NCI-H1105 treated with DMSO at 0.1 percent for 48 hours (cell line): ENCODE measurements at places on chromosomes 3 and 15.

DNA sequence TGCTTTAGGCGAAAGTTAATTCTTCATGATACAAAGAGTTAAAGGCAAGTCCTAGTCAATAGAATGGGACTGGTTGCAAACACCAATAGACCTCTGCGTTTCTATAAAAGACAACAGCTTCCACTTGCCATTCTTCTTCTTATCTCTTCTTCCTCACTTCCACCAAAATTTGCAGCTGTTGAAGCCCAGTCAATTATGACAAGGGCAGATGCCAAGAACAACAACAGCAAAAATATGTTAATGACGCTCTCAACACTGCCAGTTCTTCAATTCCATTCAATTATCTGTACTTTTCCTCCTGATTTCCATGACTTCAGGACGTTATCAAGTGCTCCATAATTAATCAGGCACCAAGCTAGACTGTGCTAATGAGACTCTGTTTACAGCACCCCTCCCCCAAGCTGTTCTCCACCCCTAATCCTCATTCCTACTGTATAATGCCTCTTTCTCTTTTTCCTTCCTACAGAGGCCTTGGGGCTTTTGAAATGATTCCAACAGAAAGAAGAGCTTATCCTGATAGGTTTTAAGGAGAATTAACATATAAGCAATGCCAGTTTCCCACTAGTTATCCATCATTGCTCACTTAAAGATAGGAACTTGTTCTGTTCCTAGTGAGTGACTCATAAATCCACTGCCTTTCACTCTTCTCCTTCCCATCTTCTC, 1160.5 kb downstream of the IGSF11 start:
- peak; percentile 99 for DNase-seq

DNA sequence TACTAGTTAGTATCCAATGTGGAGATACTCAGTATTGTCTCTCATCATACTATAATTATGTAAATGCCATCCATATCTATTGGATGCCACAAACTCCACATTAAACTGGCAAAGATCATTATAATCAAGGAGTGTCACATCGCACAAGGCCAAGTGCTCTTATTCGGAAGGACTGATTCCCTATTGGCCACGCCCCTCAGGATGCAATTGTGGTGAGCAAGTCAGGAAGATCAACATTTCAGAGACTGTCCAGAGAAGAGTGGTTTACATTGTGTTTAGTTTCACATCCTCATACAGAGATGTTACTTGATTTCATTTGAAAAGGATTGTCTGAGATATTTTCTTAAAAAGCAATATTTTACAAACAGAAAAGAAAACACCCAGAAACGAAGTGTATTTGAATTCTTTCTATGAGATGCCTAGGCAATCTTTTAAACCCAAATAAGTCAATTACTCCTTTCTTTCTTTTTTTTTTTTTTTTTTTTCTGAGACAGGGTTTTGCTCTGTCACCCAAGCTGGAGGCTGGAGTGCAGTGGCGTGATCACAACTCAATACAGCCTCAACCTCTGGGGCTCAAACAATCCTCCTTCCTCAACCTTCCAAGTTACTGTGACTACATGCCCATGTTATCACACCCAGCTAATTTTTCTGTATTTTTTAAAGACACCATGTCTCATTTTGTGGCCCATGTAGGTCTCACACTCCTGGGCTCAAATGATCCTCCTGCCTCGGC, 369.1 kb downstream of the RBMS3 start:
- DNase-seq, result no peak

- no peak for DNase-seq
These were observed 646.4 kb upstream of the ADAMTS9 start for GRCh38 chr3:65334045-65334665.

- no peak for DNase-seq
These were observed 19.2 kb downstream of the ZIC1 start for GRCh38 chr3:147428326-147428725.

GRCh38 chr3:123141276-123141675, 60.5 kb upstream of the SEC22A start:
- no peak for DNase-seq

DNA sequence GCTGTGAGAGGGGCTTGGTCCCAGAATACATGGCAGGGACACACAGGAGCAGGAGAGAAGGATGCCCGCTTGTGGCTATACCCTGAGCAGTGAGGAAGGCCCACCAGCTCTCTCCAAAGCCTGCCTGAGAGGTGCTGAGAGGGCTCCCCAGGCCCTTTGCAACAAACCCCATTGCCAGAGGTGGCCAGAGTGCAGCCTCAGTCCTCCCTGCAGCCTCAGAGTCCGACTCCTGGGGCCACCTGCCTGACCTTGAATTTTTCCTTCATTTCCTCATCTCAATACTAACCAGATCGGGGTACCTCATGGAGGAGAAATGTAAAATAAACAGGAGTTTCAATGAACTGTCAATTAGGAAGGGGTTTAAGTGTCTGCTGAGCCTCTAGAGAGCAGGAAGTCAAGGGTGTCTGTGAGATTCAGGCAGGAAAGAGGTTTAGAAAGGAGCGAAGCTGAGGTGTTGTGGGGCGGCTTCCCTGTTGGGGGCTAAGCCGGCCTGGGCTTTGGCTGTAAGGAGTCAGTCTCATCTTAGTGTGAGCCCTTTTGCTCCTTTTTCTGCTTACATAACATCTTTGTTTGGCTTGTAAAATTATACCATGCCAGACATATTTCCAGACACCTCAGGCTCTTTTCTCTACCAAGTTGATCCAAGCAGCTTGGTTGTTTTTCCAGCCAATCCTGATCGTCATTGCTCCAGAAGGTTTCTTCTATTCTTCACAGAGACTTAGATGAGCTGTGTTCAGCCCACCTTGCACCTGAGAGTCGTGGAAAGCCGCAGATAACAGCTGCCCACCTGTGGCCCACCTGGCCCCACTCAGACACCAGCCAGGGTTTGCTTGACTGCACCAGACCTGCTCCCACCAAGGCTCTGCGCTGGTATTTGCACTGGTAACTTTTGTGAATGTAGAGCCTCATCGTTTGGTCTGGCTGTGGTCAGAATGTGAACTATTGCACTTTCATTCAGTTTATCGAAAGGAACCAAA, 36.7 kb downstream of the CMTM7 start:
- DNase-seq, result no peak

- DNase-seq, result peak; percentile 55
These were observed 25.0 kb upstream of the GPR160 start for GRCh38 chr3:170012683-170013400.

DNA sequence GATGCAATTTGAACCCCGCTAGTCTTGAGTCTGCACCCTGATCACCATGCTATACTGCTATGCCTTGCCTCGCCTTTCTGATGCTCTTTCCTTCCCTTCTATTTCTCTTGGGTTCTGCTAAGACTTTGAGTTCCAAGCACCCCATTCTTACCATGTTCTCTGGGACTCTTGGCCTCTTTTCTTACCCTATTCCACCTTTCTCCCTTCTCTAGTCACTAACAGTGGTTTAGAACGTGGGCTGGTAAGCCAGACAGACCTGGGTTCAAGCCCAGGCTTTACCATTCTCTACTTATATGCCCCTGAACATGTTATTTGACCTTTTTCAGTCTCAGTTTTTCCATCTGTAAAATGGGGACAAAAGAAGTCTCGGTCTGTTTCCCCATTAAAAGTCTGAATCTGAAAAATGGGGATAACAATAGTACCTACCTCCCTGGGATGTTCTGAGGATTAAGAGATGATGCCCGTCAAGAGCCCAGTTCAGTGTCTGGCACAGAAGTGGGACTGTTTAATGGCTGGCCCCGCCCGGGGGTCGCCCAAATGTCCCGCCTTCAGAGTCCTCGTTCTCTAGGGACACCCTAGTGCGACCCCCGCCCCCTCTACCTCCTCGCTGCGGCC, 376 bp downstream of the TADA3 start:
- no peak for DNase-seq

GRCh38 chr3:112199622-112200316, 66.7 kb upstream of the GCSAM start:
- no peak for DNase-seq

DNA sequence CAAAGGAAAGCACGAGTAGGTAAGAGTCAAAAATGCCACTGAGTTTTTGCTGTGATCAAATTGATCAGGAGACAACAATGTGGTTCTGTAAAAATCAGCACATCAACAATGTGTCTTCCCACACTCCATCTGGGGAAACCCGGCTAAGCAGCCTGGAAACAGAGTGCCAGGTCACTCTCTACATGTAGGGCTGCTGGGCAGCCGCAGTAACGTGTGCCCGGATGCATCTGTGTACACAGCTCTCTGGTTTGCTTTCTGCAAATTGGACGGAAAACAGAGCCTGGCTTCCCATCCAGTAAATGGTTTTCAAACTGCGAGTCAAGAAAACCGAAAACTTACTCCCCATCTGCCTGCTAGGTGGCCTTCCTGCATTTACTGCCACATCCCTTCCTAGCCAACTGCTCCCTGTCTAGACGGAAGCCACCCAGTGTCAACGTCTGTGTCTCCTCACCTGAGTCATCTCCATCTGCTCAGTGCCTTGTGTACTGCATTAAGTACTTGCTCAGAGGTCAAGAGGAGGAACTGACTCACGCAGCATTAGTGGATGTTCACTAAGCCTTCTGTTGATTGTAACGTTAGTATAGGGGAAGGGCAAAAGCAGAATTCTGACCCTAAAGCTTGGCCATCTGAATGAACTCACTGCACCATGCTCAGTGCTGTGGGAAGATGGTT, 124.1 kb downstream of the TJP1 start:
- DNase-seq, result no peak

GRCh38 chr3:133747907-133748639, 1.9 kb downstream of the TF start:
- no peak for DNase-seq

GRCh38 chr3:150300388-150300787, 107.7 kb upstream of the TSC22D2 start:
- DNase-seq, result no peak

DNA sequence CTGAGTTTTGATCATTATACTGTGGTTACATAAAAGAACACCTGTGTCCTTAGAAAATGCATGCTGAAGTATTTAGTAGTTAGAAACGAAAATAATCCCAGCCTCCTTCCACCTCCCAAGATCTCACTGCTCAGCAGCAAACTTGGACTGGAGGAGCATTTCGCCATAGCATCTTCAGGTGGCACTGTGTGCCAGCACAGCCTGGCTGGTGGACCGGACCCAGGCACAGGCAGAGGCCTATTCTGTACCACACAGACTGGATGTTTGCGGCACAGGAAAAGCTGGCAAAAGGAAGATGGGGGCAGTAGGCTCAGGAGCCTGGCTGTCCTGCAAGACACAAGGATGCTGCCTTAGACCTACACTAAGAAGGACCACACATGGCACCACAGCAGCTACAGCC, 10.2 kb downstream of the STIMATE start:
- no peak for DNase-seq

GRCh38 chr3:174442302-174442682, 416.8 kb upstream of the NAALADL2 start:
- DNase-seq, result no peak

- no peak for DNase-seq
These were observed 56.5 kb downstream of the HERC2 start for GRCh38 chr15:28265334-28266019.

GRCh38 chr15:74569731-74570070, 28.7 kb downstream of the ARID3B start:
- no peak for DNase-seq

DNA sequence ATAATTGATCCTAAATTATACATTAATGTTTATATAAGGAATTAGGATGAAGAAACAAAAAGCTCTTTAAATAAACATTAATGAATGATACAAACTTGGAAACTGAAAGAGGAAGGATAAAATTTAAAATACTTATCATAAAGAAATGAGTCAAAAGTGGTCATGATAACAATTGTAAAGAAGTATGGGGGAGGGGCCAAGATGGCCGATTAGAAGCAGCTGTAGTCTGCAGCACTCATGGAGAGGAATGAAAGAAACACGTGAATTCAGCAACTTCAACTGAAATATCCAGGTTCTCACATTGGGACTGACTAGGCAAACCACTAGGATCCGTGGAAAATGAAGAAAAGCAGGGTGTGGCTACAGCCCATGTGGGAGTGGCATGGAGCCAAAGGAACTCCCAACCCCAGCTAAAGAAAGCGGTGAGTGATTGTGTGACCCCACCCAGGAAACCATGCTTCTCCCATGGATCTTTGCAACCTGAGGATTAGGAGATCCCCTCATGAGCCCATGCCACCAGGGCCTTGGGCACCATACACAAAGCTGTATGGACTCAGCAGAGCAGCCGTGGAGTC, 13.1 kb upstream of the CP start:
- no peak for DNase-seq

GRCh38 chr15:26720546-26720945, 52.3 kb downstream of the GABRB3 start:
- no peak for DNase-seq

GRCh38 chr3:123180791-123181190, 21.0 kb upstream of the SEC22A start:
- DNase-seq, result no peak

- DNase-seq, result no peak
These were observed 47.6 kb downstream of the ARIH1 start for GRCh38 chr15:72521682-72522081.

DNA sequence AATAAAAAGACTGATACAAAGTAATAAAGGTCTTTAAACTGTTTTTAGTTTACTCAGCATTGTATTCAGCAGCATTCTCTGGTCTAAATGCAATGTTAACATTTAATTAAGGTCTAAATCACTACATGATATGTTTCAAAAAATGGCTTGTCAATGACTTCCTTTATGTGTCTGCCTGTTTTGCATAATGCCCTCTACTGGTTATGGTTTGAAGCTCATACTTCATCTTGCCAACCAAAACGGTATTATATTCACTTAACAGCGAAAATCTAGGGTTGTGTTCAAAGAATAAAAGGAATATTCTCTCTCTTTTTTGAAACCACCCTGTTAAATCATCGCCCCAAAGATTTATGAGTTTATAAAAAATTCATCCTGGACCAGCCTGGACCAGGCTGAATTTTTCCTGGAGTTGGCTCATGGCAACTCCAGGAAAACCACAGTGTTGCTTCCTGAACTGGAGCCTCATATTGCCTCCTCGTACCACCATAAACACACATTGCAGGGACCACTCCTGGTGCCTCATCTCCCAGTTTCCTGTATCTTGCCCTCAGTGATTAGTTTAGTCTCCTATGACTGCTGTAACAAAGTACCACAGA, 6.7 kb upstream of the NCEH1 start:
- DNase-seq, result no peak
